Activated CD4-positive, alpha-beta T cell treated with anti-CD3 and anti-CD28 coated beads for 24 hours (primary cell): ENCODE measurements at places on chromosomes 12 and 14.

DNA sequence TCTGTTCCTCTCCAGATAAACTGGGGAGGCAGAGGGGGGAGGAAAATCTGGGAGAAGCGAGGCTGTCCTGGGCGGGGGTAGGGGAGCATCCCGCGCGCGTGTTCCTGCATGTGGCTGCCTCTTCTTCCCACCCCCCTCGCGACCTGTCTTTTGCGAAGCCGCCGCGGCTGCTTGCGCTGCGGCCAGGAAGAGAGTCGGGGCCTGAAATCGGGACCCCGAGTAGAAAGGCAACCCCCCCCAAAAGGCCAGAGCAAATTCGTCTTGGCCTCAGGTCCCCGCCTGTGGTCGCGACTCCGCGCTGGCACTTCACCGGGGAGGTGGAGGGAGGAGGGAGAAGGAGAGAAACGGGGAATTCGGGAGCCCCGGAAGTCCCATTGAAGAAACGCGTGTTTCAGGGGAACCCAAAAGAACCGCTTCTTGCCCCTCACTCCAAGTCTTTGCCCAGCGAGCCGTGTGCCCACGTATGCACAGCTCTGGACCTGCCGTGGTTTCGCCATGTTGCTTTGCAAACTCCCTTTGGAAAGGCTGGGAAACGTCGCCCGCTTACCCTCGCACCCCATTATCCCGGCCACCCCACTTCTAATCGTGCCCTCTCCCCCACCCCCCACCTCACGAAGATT is 944 bp downstream of the CCND2 start:
- no peak for DNase-seq

DNA sequence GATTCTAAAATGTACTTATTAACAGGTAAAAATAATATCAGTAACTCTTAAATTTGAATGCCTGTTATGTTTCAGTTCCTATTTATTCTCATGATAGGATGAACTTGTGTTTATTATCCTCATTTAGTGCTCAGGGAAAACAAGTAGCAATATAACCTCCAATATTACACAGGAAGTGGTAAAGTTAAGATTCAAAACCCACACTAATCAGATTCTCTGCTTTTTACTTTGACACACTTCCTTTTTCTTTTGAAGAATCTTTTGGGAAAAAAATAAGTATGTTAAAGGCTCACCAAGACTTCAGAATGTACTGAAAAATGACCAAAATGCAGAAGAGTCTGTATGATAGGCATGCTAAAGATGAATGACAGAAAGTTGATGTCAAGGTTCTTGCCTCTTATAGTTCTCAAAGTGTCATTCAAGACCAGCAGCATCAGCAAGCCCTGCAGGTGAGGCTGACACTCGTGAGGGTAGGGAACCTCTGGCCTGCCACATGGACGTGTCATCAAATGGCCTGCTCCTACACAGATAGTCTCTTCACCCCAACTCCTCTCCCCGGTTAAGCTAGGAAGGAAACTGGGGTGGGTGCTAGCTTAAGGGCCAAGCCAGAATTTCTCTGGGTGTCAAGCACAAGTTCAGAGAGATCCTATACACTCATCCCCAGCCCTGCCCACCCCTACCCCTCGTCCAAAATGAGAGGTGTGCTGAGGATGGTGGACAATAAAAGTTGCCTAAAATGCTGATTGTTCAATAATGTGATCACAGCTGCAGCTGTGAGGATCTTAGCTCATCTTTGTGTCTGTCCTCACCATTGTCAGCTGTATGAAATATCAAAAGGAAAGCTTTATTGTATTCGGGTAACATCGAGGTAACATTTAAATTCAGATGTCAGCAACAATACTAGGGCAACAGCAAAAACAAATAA is 6.3 kb downstream of the TBPL2 start:
- DNase-seq = no peak

DNA sequence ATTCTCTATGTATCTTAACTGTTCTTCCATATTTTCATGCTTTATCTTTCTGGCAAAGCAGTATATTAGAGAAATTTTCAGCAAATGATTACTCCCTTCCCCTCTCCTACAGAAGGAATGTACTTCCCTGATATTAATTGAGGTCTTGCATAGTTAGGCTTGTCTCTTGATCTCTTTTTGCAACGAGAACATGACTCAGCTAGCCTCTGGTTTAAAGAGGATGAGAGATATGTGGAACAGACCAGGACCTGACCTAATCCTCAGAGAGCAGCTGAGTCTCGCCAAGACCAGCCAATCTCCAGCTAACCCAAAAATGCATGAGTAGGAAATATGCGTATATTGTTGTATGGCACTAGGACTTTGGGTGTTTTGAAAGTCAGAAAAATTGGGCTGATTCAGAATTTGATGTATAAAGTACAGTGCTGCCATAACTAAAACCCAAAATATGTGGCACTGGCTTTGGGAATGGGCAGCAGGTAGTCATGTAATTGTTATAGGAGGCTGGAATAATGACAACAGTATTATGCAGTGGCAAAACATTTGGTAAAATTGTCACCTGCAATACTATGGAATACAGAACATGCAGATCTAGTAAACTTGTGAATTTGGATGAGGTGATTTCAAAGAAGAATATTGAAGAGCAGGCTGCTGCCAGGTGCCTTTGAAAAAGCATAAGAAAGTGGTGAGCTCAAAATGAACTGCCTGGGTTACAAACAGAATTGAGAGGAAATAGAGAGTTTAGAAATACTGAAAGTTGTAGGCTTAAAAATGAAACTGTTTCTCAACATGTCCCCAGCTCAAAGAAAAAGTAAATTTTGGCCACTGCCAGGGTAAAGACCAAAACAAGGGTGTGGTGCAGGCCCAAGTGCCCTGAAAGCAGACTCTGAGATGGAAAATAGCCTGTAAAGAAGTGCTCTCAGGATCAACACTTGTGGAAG is 9.3 kb upstream of the USP15 start:
- no peak for DNase-seq

- no peak for DNase-seq
Observed at GRCh38 chr14:90475298-90475697, 78.5 kb downstream of the CALM1 start.

- no peak for DNase-seq
Observed at GRCh38 chr14:49945448-49946319, 52.8 kb downstream of the ARF6 start.

DNA sequence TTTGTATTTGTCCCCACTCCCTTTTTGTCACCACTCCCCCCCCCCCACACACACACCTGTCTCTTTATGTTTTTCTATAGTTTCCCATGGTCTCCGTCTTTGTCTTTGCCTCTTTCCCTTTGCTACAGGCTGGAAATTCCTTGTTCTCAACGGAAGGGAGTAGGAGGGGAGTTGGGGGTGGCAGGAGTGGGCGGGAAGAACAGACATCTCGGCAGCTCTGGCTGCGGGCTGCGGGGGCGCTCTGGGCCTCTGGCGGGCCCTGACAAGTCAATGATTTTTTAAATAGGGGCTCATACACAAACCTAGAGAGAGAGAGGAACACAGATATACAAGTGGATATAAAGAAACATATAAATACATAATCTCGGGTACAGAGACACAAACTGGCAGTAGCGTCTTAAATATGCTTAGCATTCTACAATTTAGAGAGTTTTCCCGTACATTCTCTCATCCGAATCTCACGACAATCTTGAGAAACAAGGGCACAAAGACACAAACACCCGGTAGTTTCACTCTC is 2.4 kb upstream of the NAB2 start:
- DNase-seq = no peak

DNA sequence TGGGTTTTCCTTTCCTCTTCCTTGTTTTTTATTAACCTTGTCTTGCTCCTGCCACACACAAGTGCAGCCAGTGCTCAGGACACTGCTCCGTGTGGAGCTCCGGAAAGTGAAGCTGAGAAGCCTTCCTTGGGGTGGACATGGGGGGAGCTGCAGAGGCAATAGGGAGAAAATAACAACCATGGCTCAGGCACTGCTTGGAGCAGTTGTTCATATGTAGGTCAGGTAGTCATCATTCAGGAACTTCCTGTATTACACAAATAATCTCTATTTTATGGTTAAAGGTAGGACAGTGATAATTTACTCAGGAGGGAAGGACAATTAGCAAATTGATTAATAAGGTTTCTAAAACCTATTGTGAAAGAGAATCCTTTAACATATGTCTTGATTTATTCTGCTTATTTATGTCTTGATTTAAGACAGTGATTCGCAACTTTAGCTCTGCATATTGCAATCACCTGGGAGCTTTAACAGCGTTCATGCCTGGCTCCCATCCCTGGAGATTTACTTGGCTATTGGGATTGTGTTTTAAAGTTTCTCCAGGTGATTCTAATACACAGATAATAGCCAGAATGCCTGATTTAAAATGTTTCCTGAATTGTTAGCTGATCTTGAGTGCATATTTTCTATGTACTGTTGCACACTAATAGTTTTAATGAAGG is 92.1 kb downstream of the ETV6 start:
- DNase-seq = no peak

DNA sequence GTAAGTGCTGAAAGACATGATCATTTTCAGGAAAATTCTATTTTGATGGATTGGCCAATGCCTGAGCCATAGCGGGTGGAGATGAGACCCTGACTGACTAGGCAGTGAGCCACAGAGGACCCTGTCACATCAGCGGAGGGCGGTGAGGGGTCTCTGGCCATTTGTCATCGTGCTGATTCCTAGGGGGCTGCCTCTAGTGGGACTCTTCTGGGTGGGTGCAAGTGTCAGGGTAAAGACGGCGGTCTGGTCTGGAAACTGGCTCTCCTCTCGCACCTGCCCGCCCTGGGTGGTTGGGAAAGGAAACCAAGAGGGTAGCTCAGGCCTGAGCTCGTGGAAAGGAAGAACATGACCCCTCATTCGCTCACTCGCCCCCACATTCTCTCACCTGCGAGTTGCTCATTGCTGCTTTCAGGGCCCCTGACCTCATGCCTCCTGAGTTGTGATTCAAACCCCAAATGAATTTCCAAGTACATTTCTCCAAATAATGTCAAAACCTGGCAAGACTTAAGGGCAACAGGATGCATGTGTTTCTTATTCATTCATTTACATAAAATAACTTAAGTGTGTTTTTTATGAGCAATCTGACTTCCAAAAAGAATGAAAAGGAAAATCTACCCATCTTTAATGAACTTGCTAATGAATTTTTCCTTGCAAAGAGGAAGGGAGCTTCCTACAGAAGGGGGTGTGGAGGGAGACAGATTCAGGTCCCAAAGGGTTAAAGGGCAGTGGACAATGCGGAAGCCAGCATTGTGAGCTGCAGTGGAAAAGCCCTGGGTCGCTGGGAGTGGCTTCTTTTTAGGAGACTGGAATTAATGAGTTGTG is 12.8 kb downstream of the MEG3 start:
- DNase-seq = no peak

GRCh38 chr12:103470664-103471063 is 25.1 kb downstream of the C12orf42 start:
- DNase-seq = no peak

- DNase-seq = no peak
Observed at GRCh38 chr14:91866511-91867295, 633 bp downstream of the TC2N start.

DNA sequence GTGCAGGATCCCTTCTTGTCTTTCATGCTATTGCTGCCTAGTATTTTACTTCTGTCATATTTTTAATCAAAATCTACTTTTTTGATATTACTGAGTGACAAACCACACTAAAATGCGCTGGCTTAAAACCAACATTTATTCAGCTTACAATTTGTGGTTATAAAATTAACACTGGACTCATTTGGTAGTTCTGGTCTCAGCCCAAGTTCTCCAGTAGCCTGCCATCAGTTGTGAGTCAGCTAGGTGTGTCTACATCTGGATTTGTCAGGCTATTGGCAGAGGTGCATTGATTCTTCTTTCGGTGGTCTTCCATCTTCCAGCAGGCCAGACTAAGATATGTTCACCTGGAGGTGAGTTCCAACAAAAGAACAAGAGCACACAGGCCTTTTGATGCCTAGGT is 765.1 kb upstream of the FBXO33 start:
- no peak for DNase-seq

- DNase-seq = no peak
Observed at GRCh38 chr14:99619835-99620834, 16.1 kb upstream of the CCDC85C start.

GRCh38 chr14:76917158-76917596 is 91.0 kb downstream of the LRRC74A start:
- no peak for DNase-seq

- no peak for DNase-seq
Observed at GRCh38 chr12:109523071-109523470, 45.6 kb downstream of the UBE3B start.

DNA sequence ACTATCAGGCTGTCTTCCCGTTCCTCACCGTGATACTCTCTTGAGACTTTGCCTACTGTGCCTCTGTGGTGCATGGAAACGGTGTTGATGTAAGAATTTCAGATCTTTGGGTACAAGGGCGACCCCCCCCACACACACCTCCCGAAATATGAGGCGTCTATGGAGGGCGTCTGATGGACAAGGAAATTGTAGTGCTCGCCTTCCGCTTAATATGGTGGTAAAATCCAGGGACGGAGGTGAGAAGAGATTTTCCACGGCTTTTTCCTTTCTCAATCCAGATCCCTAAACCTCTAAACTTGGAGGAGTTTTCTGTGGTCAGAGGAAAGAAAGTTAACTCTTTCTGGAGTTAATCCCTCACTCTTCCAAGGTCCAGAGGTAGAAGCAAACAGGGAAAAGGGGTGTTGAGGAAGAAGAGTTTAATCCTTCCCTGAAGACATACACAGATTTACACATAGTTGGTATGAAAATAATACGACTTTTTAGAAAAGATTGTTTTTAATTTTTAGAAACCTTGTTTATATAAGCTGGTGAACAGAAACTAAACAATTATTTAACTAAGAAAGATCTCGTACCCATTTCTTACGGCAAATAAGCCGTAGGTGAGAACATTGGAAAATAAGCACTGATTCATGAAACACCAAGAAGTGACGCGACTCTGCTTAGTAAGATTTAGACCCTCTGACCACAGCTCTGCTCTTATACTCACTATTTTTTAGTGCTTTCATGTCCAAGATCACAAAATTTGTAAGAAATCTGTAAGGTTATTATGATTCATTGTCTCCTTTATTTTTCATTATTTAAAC is 23.1 kb upstream of the RNASE12 start:
- no peak for DNase-seq

DNA sequence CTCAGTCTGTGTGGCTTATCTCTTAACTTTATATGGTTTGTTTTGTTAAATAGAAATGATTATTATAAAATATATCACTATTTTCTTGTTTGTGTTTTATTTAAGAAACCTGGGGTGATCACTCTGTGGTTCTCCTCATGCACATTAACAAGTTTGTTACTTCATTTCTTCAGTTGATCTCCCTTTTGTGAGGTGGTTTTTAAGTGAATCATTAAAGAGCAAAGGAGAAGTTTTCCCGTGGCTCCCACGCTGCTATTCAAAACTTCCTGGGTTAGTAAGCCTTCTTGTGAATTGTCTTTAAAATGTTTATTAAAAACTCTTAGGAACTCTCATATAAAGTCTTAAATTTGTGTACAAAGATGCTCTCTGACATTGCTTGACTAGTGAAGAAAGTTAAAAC is 11.8 kb downstream of the ADIPOR2 start:
- no peak for DNase-seq
